ENCODE measurements at places on chromosomes 7 and 10.
A peak's percentile ranks its signal among the peaks of the same experiment; 100 is the strongest.

DNA sequence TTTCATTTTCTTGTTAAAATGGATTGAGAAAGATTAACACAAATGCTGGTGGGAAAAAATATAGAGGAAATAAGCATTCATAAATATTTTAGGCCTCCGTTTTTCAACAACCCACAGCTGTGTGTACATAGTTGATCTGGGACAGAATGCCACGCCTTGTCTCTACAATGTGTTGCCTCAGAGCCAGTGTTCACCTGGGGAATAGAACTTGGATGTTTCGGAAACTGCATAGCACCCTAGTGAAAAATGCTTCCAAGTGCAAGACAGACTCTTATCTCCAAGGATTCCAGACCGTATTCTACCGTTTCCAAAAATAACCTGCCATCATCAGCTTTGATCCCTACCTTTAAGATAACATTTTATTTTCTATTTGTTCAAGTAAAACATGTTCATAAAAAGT, 260.9 kb downstream of the SDK1 start:
- no peak for DNase-seq

GRCh38 chr7:77258014-77258413, 58.4 kb upstream of the FGL2 start:
- peak; percentile 71 for DNase-seq

GRCh38 chr10:19048489-19048888, at the start of gene MALRD1:
Gene MALRD1 (plus strand): TSS chr10:19048801. CDS start chr10:19048939, 138 bp downstream.
- no peak for DNase-seq

DNA sequence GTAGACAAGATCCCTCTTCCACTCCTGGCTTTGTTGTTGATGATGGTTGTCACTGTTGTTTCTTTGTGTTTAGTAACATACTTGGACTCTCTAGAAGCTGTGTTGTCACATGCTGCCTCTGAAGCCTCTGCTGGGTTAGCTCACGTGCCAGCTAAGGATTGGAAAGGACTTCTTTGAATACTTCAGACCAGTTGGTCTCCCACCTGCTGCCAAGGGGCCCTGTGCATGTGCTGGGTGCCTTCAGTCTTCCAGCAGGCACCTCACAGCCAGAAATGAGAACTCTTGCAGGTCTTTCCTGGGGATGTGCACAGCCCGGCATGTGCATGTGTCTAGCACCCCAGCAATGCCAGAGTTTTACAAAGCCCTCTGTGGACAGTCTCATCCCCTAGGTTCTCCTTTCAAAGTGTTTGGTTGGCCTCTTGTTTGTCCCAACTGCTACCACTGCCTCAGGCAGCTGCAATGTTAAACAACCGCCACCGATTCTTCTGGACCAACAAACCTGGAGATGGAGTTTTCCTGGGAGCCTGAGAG, 21.7 kb upstream of the NCAPG2 start:
- DNase-seq = no peak

DNA sequence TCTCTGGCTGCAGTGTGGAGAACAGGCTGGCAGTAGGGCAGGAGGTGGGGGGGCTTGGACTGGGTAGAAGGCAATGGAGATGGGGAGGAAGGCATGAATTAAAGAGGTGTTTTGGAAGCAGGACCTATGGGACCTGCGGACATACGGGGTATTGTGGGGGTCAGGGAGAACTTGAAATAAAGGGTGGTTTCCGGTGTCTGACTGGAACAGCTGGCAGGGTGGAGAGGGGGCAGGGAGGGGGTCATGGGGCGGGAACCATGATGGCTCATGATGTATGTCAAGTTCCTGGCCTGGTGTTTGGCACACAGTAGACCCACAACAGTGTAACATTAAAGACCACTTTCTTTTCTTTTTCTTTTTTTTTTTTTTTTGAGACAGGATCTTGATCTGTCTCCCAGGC, 5.5 kb downstream of the LHPP start:
- no peak for DNase-seq

DNA sequence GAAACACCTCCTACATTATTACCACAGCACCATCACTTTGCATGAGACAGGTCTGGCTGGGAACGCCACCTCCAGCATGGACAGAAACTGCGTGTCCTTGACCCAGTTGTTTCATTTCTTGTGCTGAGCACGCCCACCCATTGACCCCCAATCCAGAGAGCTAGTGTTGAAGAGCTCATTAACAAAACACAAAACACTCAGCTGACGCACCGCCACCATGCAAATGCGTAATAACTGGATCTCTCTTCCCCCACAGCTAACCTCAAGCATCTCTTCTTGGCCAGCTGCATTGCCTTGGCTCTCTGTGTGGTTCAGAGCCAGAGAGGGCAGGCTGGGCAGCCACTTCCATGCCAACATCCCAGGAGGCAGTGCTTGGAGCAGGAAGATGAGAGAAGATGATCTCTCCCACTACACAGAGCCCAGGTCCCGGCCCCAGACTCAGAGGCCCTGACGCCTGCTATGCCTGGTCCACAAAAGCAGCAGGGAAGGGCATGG, 173.5 kb downstream of the PLXNA4 start:
- peak; percentile 69 for DNase-seq

GRCh38 chr7:117395743-117396142, 31.6 kb downstream of the ASZ1 start:
- no peak for DNase-seq

- DNase-seq = no peak
Measured at GRCh38 chr7:29385214-29385814, 178.3 kb upstream of the PRR15 start.

GRCh38 chr10:69043931-69044531, 43.9 kb upstream of the SRGN start:
- no peak for DNase-seq

GRCh38 chr7:22845221-22845834, 22.7 kb upstream of the TOMM7 start:
- DNase-seq = peak; percentile 53

DNA sequence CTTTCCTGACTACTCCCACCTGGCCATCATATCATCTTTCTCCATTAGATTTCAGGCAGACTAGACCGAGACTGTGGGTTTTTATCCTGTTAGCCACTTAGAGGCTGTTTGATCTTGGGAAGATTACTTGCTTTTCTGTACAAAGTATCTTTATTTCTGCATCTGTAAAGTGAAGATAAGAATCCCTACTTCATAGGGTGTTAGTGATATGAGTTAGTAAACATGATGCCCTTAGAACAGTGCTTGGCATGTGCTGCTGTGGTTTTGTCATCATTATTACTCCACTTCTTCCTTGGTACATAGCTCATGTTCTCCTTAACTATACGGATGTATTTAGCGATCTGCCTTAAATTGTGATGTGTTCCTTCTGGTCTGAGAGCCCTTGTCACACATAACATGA, 165.2 kb downstream of the AUTS2 start:
- no peak for DNase-seq

DNA sequence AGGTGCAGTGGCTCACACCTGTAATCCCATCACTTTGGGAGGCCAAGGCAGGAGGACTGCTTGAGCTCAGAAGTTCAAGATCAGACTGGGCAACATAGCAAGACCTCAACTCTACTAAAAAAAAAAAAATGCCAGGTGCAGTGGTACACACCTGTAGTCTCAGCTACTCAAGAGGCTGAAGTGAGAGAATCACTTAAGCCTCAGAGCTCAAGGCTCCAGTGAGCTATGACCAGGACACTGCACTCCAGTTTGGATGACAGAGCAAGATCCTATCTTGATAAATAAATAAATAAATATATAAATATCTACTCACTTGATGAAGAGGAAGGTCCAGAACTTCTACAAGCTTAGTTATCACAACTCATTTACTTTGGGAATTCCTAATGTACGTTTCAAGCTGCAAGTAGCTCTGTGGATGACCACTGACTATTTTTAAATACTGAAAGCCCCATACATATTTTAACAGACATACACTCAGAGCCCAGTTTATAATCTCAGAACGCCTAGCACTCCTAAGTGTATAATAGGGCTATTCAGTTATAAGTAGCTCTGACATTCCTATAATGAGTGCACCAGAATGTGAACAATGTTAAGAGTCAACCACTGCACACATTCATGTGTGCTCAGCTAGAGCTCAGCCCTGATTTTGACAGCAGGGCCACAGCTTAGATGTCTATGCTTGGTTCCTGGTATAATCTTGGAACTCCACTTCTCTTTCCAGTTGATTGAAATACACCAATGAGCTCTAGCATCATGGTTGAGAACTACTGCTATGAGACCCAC, 119.1 kb downstream of the CUBN start:
- DNase-seq = no peak

GRCh38 chr10:101162677-101163076, 31.6 kb downstream of the TLX1 start:
- no peak for DNase-seq
